A549 treated with dexamethasone at 1 μM for 4 hours (cell line): ENCODE measurements at places on chromosomes 11 and 22. TPM values are rescaled to one million over a fixed set of nuclear protein-coding genes. Genes with fewer than 3 reads are reported as not detected.

Gene DRICH1
- 0.11 to 0.41 TPM (median 0.12 TPM) in 4 of 5 replicates, not detected in the other for total RNA-seq

Gene ZNRF3
- 5.6 to 10.5 TPM (median 9.8 TPM) in 5 replicates for total RNA-seq

Gene NRXN2
- 0.13 to 0.31 TPM (median 0.20 TPM) in 5 replicates for total RNA-seq

Gene CCDC116
- 0.06 to 0.14 TPM (median 0.09 TPM) in 3 of 5 replicates, not detected in the others for total RNA-seq

Gene ART1
- total RNA-seq, result 0.08 TPM in 1 of 5 replicates, not detected in the others

Gene ZP1
- total RNA-seq, result 0.15 to 0.28 TPM (median 0.21 TPM) in 4 of 5 replicates, not detected in the other

Gene TRIM48
- total RNA-seq, result 0.05 to 0.06 TPM in 2 of 5 replicates, not detected in the others

Gene HTR3B
- not detected in 5 replicates for total RNA-seq

Gene FGF3
- not detected in 5 replicates for total RNA-seq

Gene CNGA4
- 0.06 to 0.09 TPM (median 0.07 TPM) in 5 replicates for total RNA-seq

Gene SMC1B
- 0.02 to 0.05 TPM (median 0.03 TPM) in 4 of 5 replicates, not detected in the other for total RNA-seq

Gene ABTB2
- 30.7 to 49.2 TPM (median 43.4 TPM) in 5 replicates for total RNA-seq

Gene SLC22A6
- not detected in 5 replicates for total RNA-seq

Gene APOL1
- total RNA-seq, result 14.7 to 19.4 TPM (median 16.3 TPM) in 5 replicates

Gene GAS2L1
- 23.8 to 41.8 TPM (median 37.9 TPM) in 5 replicates for total RNA-seq

Gene OR52I2
- total RNA-seq, result not detected in 5 replicates

Gene AQP11
- total RNA-seq, result 0.89 to 1.3 TPM (median 1.2 TPM) in 5 replicates

Gene ADAMTS15
- 4.7 to 8.3 TPM (median 6.8 TPM) in 5 replicates for total RNA-seq

Gene NPAS4
- 0.03 TPM in 1 of 5 replicates, not detected in the others for total RNA-seq

Gene DEUP1
- total RNA-seq, result not detected in 5 replicates

Gene XPNPEP3
- 6.7 to 10.6 TPM (median 9.5 TPM) in 5 replicates for total RNA-seq

Gene SF1
- 167 to 200 TPM (median 182 TPM) in 5 replicates for total RNA-seq

Gene BACE1
- 8.6 to 12.7 TPM (median 10.9 TPM) in 5 replicates for total RNA-seq

Gene MGAT3
- total RNA-seq, result 0.61 to 1.2 TPM (median 0.89 TPM) in 5 replicates

Gene MUC6
- 0.01 to 0.02 TPM in 2 of 5 replicates, not detected in the others for total RNA-seq

Gene NAALAD2
- not detected in 5 replicates for total RNA-seq

Gene SLC25A45
- 10.7 to 16.6 TPM (median 15.4 TPM) in 5 replicates for total RNA-seq

Gene SGSM1
- 0.49 to 1.1 TPM (median 0.60 TPM) in 5 replicates for total RNA-seq

Gene EIF3D
- 156 to 181 TPM (median 158 TPM) in 5 replicates for total RNA-seq

Gene CDC45
- total RNA-seq, result 22.7 to 25.4 TPM (median 24.0 TPM) in 5 replicates

Gene CLMP
- total RNA-seq, result 18.3 to 26.7 TPM (median 22.9 TPM) in 5 replicates

Gene PPP6R3
- 48.6 to 67.3 TPM (median 65.7 TPM) in 5 replicates for total RNA-seq

Gene SHANK3
- total RNA-seq, result 2.5 to 5.6 TPM (median 4.2 TPM) in 5 replicates

Gene FIBIN
- not detected in 5 replicates for total RNA-seq

Gene CCDC82
- 18.1 to 25.7 TPM (median 20.0 TPM) in 5 replicates for total RNA-seq
